ENCODE measurements at places on chromosomes 16 and 17.
A peak's percentile ranks its signal among the peaks of the same experiment; 100 is the strongest.

GRCh38 chr17:78122216-78122930, 6.2 kb downstream of the TMC6 start:
- no peak for DNase-seq

GRCh38 chr16:82741073-82741615, 114.4 kb downstream of the CDH13 start:
- DNase-seq, result no peak

DNA sequence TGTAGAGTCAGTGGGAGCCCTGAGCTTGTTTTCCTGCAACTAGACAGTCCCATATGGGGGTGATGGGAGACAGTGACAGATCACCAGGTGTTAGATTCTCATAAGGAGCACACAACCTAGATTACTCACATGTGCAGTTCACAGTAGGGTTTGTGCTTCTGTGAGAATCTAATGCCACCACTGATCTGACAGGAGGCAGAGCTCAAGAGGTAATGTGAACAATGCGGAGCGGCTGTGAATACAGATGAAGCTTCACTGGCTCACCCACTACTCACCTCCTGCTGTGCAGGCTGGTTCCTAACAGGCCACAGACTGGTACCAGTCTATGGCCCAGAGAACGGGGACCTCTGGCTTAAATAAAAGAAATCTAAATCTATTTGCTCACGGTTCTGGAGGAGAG, 10.2 kb upstream of the HSD17B2 start:
- DNase-seq, result no peak

DNA sequence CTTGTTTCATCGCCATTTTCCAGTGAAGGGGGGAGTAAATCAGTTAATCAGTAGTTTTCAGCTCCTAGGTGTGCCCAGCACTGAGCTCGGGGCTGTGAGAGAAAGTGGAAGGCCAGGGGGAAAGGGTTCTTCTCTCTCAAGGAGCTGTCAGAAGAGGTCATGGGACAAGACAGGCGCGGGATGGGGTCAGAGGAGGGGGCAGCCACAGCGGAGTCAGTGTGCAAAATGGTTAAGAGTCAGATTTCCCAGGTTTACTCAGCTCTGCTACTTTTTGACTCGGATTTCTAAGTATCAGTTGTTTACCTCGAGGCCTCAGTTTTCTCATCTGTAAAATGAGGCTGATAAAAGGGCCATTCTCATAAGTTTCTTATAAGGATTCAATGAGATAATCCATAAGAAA, 4.3 kb upstream of the XYLT1 start:
- no peak for DNase-seq

- DNase-seq, result no peak
These were observed 30.0 kb downstream of the SIAH1 start for GRCh38 chr16:48354877-48355855.

GRCh38 chr16:11783319-11784037, 13.6 kb downstream of the ZC3H7A start:
- DNase-seq, result peak; percentile 84

GRCh38 chr16:8951447-8952280, 12.0 kb downstream of the USP7 start:
- DNase-seq, result no peak

GRCh38 chr17:48551596-48552465, 6.9 kb upstream of the HOXB2 start:
- no peak for DNase-seq

DNA sequence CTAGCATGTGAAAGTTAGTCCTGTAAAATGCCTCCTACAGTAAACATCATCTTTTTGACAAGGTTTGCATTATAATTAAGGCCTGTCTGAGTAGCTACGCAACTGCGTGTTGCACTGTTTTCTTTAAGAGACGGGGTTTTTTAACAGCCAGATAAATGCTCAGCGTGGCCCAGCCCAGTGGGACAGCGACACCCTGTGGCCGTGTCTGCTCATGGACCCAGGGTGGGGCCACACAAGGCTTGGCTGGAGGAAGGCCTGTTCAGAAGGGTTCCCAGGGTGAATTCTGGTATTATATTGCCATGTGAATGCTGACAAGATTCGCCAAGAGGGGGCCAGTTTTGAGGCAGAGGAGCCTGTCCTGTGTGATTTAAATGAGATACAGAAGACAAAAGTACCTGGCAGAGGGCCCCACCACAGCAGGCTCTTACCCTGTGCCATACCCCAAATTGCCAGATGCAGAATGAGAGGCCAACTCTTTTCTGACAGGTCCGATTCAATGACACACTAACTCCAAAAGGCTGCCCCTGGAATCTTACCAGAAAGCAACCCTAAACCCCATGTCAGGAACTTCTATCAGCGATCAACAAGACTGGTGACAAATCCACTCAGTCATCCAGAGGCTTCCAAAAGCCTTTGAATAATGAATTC, 65.9 kb upstream of the IRX6 start:
- DNase-seq, result peak; percentile 60

GRCh38 chr16:20319406-20319805, 7.9 kb downstream of the GP2 start:
- no peak for DNase-seq

GRCh38 chr17:78652024-78652423, 74.8 kb upstream of the DNAH17 start:
- no peak for DNase-seq

DNA sequence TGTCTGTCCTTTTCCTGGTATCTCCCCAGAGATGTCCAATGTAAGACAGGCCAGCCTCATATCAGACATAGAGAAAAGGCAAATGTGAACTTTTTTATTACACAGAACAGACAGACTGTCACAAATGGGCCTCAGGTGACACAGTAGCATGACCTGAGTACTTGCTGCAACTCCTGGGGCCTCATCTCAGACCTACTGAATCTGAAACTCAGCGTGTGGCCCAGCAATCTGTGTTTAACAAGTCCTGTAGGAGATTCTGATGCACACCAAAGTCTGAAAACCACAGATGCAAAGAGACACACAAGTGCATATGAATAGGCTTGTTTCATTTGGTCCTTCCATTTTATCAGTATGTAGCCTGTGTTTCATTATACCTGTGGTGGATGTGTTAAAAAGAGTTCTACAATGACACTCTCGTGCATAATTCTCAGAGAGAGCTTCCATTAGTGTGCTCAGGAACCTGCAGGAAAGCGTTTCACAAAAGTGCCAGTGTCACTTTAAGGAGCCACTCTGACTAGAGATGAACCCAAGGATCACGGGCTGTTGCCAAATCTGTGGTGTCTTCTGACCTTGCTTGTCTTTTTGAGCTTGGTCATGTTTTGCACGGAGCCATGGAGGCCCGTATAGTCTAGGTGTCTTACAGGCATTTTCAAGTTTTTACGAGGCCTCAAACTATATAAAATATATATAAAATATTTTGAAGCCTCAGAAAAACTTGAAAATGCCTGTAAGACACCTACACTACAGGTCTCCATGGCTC, 33.8 kb upstream of the NF1 start:
- DNase-seq, result no peak

DNA sequence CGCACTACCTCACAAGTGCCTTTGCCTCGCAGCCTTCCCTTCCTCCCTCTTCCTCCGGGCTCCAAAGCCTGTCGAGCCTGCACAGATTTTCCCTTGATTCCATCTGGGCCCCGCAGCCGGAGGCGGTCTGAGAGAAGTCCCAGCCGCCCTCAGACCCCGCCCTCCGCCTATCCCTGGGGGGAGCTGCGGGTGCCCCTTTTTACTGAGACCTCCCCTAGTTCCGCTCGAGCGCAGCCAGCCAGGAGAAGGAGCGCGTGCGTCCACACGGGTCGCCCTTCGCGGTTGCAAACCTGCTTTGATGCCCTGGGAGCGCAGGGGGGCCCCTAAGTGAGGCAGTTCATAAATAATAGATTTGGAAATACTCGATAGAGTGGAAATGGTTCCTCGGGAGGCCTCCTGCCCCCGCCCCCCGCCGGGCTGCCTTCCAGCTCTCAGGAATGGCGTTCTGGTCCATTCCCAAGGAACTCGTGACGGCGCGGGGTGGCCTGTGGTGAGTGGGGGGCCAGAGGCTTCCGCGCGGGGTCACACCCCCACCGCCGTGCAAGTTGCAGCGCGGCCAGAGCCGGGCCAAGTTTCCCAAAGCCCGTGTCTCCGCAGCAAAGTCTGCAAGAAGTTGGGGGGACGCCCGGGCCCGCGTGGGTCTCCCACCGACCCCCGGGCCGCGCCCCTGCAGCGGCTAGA, 610 bp downstream of the C16orf74 start:
- DNase-seq, result peak; percentile 71

DNA sequence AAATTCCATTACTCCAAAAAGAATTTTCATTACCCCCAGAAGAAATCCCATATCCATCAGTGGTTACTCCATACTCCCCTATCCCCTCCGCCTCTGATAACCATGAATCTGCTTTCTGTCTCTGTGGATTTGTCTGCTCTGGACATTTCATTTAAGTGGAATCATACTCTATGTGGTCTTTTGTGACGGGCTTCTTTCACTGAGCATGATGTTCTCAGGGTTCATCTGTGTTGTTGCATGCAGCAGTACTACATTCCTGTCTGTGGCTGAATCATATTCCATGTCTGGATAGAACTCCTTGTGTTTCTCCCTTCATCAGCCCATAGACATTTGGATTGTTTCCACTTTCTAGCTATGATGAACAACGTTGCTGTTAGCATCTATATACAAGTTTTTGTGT, 59.5 kb upstream of the IRX3 start:
- no peak for DNase-seq

DNA sequence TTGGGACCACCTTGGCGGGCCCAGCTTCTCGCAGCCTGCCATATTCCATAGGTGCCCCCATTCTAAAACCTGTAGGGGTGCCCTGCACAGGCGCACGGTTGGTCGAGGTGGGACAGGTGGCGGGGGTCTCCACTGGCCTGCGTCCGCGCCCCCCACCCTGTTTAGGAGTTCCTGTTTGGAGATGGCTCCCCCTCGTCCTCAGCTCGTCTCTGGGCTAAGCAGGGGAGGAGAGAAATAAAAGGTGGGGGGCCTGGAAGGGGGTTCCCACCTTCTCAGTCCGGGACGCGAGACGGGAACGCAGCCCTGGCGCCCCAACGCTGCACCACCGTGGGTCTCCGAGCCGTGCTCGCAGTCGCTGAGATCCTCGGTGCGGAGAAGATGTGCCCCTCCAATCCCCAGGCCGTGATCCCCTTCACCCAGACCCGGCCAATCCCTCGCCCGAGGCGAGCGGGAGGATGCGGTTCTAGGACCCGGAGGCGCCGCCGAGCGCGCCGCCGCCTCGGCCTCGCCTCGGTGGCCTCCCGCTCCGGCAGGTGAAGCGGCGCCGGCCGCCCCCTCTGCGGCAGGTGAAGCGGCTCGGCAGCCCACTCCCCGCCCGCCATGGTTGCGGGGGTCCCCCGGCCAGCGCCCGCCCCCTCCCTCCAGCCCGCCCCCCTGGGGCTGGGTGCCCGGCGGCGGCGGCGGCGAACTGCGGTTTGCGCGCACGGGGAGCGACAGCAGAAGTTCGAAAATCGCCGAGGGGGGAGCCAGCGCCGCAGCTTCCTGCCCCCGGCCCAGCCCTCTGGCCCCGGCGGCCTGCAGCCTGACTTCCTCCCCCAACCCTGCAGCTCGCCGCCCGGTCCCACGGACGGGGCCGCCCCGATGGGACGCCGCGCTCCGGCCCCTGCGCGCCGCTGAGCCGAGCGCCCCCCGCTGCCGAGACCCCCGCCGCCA, at the start of gene FMNL1:
Gene FMNL1 (plus strand): TSS at position 805 of the 933 bp plus-strand sequence. CDS start 240 bp downstream, outside the sequence.
- peak; percentile 86 for DNase-seq

GRCh38 chr16:73724503-73724902, 572.1 kb upstream of the PSMD7 start:
- DNase-seq, result no peak
